CD4-positive, alpha-beta T cell treated with Interleukin-17A for 4 hours (primary cell): ENCODE measurements at places on chromosomes 5 and 9.

DNA sequence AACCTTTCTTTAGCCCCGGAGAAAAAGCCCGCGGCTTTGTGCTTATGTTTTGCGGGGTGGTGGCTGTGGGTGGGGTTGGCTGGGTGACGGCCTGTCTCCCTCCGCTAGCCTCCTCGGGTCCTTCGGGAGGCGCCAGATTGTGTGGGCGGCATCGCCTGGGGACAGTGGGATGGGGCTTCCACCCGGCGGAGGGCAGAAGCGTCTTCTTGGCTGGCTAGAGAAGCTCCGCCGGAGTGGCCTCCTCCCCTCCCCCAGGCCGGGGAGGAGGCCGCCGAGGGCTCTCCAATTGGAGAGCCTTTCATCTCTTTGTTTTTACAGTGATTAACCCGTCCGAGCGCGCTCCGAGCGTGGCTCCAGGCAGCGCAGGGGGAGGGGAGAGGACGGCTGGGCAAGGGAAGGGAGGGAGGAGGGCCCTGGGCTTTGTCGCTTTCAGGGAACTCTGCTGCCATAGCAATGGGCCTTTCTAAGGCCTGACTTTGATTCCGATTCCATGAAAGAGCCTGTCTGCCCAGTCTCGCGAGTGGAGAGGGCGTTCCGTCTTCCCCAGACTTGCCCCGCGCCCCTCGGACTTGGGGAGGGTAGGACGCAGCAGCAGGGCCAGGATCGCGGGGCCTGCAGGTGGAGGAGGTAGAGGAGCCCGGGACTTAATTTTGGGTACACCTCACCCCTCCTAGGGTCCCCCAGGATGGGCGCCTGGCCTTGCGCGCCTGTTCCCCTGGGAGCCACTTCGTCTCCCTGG is 36.7 kb upstream of the TIFAB start:
- no peak for DNase-seq

DNA sequence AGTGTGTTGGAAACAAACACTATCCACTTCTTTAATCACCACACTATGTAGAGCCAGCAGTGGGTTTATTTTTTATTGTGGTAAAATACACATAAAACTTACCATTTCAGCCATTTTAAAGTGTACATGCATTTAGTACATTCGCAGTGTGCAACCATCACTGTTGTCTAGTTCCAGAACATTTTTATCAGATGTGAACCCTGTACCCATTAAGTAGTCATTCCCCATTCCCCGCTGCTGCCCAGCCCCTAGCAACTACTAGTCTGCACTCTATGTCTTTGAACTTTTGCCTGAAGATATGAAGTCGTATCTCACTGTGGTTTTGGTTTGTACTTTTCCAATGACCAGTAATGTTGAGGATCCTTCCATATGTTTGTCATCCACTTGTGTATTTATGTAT is 30.2 kb upstream of the F2R start:
- DNase-seq, result no peak

DNA sequence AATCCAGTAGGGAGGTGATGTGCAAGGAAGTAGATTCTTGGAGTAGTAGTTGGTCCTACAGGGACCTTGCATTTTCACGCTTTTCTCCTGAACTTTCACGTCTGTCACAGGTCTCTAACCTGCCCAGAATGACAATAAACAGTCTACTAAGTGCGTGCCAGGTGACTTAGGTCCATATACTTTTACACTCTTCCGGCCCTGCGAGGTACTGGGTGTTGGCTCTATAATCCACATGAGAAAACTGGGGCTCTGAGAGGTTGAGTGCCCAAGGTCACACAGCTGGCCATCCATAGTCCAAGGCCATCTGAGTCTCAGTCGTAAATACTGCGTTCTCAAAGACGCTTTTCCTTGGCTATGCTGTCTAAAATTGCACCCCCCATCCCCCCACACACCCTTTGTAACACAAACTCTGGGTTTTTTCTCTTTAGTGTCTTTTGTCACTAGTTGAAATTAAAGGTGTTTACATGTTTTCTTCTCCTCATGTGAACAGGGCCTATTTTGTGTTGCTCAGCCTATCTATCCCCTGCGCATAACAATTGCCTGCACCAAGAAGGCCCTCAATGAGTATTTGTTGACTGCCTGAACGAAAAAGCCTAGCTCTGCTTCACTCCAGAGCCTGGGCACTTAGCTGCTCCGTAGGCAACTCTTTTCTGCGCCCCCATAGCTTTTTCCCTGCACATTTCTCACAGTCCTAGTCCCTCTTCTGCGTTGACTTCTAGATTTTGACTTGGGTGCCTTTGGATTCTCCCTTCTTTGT is 943 bp downstream of the SFXN1 start:
- DNase-seq, result peak; percentile 30

GRCh38 chr9:113187929-113188595 is 33.0 kb downstream of the FKBP15 start:
- DNase-seq, result no peak

DNA sequence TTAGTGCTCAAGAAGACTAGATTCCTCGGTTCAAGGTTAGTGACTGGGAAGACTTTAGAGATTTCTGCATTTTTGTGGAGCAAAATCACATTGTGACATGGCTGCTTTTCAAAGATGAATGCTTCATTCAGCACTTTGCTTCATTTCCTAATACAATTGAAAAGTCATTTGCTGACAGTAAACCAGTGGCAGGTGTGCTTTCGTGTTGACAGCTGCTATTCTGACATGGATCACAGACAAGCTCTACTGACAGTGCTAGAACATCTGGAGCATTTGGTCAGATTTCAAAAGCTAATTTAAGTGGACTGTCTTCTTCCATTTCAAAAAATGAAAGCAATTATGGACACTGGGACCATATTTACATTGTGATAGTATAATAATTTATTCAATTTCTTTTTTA is 1060.1 kb downstream of the PTPRD start:
- DNase-seq, result no peak

- DNase-seq, result no peak
Measured at GRCh38 chr5:42216904-42217303, 206.3 kb upstream of the GHR start.

GRCh38 chr5:44365345-44365744 is 23.9 kb downstream of the FGF10 start:
- DNase-seq, result no peak

DNA sequence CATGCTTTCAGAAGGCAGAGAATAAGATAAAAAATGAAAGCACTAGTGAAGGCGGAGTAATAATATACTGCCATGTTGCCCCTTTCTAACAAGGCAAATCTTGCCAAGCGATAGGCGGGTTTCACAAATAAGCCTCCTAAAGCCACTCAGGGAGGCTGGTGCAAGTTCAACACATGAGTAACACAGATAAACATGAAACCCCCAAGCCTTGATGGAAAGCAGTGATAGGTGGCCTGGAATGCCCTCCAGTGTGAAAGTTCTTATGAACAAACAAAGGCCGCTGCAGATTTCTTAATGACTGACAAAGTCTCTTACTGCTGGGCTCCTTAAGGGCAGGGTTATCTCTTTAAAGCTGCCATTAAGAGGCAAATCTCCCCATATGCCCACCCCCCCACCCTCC is 154.7 kb downstream of the ZDHHC21 start:
- DNase-seq, result no peak

- DNase-seq, result no peak
Measured at GRCh38 chr5:179233909-179234562, 111.2 kb downstream of the ADAMTS2 start.

- DNase-seq, result no peak
Measured at GRCh38 chr5:133364936-133365707, 247.2 kb downstream of the FSTL4 start.

GRCh38 chr9:91741522-91741921 is 208.5 kb downstream of the ROR2 start:
- no peak for DNase-seq

DNA sequence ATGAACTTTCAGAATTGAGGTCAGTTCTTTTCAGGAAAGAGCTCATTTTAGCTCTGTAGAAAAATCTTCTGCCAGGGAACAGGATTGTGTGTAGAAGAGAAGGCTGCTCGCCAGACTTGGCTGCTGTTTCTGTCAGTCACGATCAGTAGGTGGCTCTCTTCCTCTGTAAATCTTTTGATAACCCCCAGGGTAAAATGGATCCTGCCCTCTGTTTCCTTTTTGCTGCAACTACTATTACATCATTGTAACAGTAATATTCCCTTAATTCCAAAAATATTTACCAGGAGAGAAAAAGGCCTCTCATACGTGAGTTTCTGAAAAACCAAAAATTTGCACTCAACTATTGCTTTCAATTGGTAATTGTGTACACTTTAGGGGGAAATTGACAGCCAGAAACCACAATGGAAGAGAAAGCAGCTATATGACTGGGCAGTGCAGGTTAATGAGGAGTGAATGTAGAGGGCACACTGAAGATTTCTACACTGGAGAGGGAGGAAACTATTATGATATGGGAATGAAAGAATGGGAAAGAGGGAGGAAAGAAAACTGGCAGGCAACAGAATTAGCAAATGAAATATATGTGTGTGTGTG is 12.3 kb downstream of the IFNA21 start:
- DNase-seq, result peak; percentile 4

DNA sequence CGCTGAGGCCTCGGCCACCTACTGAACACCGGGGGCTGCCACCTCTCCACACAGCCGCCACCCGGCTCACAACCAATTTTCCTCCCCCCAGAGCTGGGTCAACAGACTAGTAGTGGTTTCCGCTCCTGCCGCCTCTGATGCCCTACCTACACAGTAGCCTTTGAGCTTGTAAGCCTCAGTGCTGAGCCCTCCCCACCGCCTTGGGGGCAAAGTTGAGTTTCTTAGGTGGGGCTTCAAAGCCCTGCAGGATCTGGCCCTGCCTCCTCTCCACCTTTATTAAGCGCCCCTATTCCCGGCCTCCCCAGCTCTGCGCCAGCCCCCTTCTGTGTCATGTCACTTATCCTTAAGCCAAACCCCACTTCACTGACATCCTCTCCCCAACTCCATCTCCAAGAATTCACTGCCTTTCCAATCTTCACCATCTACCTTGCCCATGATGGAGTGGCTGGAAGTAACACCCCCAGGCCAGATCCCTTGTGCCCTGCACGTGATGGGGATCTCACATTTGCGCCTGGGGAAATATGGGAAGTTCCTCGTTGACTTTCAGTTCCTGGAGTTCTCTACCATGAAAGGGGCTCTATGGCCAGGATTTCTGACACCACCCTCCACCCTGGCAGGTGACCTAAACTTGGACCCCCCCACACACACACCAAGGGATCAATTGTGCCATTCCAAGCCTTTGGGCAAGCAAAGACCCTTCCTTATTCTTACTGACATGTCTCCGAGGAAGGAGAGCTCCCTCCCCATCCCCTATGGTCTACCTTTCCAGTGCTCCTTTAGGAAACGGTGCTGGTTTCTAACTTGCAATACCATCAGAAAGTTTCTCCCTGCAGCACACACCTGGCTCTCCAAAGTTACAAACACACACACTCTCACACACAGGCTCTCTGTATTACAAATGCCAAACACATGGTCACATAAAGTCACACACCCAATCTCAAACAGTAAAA is 2.7 kb upstream of the CNTFR start:
- DNase-seq, result no peak

DNA sequence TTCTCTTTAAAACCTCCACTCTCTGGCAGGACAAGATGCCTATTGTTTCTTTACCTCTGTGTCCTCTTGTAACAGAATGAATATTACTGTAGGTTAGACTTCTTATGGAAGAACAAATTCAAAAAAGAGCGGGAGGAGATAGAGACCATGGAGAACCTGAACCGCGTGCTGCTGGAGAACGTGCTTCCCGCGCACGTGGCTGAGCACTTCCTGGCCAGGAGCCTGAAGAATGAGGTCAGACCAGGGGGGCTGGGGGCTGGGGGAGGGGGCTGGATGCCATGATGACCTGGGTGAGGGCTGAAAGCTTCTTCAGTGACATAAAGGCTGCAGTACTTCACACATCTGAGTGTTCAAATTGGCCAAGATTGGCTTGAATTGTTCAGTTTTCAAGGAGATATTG is 61.4 kb downstream of the CFAP90 start:
- DNase-seq, result no peak

DNA sequence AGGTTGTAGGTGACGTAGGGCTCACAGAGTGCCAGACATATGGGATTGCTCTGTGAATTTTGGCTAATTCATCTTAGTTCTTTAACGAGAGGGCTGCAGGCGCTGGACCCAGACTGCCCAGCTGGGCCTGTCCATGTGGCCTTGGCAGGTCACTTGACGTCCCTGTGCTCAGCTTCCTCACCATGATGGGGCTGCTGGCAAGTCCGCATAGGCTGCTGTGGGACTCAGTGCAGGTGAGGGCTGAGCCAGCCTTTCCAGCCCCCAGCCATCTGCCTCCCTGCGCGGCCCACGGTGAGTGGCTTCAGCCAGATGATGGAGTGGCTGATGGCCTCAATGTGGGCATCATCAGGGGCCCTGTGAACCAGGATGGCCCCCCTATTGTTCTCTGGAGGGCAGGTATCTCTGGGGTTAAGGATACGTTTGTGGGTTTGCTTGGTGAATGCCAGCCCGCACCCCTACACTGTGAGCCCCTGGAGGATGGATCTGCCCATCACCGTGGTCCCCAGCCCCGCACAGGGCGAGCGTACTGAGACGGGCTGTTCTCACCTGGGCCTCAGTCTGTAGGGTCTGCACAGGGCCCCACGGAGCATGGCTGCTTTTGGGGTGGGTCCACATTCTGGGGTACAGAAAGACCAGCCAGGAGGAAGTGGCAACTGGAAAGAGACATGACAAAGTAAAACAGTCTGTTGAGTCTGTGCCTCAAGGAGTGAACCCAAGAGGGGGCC is 3.7 kb downstream of the CARD19 start:
- DNase-seq, result no peak

- no peak for DNase-seq
Measured at GRCh38 chr5:75521195-75521594, 9.5 kb downstream of the POLK start.

DNA sequence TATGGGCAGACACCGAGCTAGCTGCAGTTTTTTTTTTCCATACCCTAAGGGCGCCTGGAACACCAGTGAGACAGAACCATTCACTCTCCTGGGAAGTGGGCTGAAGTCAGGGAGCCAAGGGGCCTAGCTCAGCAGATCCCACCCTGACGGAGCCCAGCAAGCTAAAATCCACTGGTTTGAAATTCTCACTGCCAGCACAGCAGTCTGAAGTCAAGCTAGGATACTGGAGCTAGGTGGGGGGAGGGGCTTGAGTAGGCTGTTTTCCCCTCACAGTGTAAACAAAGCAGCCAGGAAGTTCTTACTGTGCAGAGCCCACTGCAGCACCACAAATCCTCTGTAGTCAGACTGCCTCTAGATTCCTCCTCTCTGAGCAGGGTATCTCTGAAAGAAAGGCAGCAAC is 151.7 kb upstream of the HCN1 start:
- DNase-seq, result no peak

GRCh38 chr9:85716031-85716877 is 25.5 kb downstream of the AGTPBP1 start:
- no peak for DNase-seq

- DNase-seq, result no peak
Measured at GRCh38 chr9:134978272-134978671, 60.6 kb upstream of the FCN1 start.

- DNase-seq, result no peak
Measured at GRCh38 chr9:114484215-114484853, 20.9 kb downstream of the WHRN start.
